ENCODE measurements at places on chromosomes 7 and 10.

DNA sequence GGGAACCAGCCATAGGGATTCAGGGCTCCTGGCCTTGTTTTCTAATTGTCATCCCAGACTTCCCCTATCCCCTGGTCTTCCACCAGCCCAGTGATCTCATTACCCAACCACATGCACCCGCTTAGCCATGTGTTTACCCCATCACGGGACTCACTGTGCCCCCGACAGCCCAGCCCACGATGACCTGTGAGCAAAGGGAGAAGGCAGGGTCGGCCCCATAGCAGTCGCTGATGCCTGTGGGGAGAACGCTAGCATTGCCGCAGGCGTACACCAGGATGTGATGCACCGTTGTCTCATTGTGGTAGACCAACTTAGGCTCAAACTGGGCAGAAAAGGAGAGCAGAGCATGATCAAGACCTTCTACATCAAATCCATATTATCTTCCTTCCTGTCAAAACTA is 14.0 kb downstream of the PRSS58 start:
- DNase-seq: no peak

GRCh38 chr10:82953909-82954308 is 1078.9 kb downstream of the NRG3 start:
- DNase-seq: no peak

GRCh38 chr10:115941361-115941771 is 331.6 kb downstream of the GFRA1 start:
- no peak for DNase-seq

DNA sequence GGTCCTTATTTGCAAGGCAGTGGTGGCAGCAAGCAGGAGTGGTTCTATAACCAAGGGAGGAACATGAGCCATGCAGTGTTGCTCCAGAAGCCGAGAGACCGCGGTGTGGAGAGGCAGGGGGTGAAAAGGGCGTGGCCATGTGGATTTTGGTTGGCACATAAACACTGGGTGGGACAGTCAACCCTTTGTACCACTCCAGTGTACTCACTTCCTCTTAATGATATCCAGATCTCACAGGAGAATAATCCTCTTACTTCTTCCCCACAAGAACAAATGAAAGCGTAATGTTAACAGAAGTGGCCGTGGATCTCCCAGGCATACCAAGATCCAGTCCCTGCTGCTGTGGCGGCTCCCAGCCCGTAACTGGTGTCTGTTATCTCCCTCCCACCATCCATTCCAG is 42.4 kb downstream of the XRCC2 start:
- no peak for DNase-seq

- no peak for DNase-seq
Observed at GRCh38 chr7:73350306-73351068, 22.5 kb downstream of the FKBP6 start.

DNA sequence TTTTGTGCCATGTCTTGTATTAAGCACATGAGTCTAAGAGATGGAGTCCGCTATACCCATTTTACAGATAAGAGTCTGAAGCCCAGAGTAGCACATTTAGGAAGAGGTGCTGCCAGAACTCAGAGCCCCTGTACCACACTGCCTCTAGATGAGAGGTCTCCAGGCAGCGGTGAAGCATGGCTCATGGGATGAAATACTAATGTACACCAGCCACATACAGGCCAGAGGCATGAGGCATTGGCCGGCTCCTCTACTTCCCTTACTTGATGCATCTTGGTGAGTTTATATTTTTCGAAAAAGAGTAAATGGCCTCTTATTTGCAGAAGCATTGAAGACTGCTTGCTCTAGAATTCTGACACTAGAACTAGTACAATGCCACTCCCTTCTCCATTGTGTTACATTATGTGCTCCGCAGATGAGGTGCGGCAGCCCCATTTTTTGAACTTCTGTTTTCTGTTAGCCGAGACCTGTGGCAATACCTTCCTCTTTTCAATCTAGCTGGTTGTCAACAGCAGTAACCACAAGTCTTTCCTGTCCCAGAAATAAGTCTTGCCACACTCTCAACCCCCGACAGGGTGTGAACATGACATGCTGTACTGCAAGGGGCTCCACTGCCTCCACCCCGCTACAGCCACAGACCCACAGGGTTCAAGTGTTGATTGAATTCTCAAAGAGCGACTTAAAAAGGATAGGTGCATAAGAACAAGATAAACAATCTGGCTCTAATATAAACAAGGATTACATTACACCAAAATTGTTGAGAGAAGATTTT is 145.3 kb downstream of the CELF2 start:
- DNase-seq: no peak

DNA sequence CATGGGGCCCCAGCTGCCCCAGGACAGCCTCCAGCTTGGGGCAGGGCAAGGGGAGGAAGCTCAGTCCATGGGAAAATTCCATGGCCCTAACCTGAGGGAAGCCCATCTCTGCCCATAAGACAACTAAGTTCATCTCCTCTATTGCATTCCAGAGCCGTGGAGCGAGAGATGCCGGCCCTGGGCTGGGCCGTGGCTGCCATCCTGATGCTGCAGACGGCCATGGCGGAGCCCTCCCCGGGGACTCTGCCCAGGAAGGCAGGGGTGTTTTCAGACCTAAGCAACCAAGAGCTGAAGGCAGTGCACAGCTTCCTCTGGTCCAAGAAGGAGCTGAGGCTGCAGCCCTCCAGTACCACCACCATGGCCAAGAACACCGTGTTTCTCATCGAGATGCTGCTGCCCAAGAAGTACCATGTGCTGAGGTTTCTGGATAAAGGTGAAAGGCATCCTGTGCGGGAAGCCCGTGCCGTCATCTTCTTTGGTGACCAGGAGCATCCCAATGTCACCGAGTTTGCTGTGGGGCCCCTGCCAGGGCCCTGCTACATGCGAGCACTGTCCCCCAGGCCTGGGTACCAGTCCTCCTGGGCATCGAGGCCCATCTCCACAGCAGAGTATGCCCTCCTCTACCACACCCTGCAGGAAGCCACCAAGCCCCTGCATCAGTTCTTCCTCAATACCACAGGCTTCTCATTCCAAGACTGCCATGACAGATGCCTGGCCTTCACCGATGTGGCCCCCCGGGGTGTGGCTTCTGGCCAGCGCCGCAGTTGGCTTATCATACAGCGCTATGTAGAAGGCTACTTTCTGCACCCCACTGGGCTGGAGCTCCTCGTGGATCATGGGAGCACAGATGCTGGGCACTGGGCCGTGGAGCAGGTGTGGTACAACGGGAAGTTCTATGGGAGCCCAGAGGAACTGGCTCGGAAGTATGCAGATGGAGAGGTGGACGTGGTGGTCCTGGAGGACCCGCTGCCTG is 4.3 kb downstream of the AOC1 start:
- DNase-seq: no peak

- DNase-seq: no peak
Observed at GRCh38 chr10:4397337-4397736, 428.7 kb upstream of the AKR1E2 start.

- DNase-seq: no peak
Observed at GRCh38 chr10:131176907-131177306, 134.6 kb downstream of the TCERG1L start.

DNA sequence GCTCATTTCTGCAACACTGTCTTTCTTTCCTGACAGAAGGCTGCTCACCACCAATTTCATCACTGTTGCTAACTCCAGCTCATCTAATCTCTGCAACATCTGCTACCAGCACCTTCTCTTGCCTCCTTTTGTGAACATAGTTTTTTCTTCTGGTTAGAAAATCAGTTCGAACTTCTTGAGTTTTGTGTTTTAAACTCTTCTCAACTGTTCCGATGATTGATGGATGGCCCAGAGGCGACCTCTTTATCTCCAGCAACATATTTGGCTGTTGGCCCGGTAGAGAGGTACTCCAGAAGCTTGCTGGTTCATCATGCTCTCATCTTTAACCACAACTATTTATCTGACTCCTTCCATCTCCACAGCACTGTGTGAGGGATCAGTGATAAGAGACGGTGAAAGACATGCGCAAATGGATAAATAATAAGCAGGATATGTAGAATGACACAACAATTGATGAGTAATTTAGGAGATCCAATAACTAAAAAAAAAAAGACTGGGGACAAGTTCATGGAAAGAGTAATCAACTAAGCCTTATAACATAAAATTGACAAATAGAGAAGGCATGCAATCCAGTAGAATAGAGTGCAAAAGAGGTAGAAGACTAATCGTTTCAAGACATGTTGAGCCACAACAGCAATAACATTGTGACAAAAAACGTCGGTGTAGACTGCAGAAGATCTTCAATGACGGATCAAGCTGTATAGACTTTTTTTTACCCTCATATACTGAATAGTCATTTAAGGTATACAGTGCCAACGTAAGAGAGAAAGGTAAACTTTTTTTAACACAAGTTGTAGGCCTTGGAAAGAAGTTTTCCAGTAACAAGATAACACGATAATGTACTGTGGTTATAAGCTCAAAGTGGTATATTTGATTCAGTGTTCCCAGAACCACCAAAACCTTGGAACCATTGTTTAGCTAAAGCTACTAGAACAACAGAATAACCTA is 152.2 kb downstream of the CRPPA start:
- DNase-seq: peak; percentile 34

GRCh38 chr7:33918438-33919143 is 13.3 kb downstream of the BMPER start:
- no peak for DNase-seq

DNA sequence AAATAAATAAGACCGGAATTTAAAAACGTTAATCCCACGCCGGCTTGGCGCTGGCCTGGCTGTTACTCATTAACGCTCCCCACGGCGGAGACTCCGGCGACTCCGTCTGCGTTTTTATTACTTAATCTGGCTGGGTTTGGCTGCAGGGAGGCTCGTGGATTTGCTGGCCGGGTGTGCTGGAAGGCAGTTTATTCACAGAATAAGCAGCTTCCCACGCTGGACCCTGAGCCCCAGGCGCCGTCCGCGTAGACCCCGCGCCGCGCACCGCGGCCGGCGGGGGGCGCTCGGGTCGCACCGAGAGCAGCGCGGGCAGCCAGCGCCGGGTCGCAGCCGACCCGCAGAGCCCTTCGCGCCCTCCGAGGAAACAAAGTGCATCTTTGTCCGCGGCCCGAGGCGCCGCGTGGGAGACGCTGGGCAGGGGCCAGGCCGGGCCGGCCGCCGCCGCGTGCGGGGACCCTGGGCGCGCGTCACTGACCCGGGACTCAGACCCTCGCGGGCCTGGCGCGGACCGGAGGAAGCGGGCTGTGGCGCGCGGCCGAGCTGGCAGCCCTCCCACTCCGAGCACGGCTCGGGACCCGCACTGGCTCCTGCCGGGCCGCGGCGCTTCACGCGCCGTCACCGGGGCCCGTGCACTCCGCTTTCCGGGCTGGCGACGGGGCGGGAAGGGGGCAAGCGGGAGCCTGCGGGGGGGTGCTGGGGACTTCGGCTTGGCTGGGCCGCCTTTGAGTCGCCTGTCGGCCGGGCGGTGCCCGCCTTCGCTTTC is 587 bp upstream of the GRK5 start:
- DNase-seq: peak; percentile 64

GRCh38 chr10:132294561-132295318 is 13.0 kb downstream of the STK32C start:
- DNase-seq: peak; percentile 14

DNA sequence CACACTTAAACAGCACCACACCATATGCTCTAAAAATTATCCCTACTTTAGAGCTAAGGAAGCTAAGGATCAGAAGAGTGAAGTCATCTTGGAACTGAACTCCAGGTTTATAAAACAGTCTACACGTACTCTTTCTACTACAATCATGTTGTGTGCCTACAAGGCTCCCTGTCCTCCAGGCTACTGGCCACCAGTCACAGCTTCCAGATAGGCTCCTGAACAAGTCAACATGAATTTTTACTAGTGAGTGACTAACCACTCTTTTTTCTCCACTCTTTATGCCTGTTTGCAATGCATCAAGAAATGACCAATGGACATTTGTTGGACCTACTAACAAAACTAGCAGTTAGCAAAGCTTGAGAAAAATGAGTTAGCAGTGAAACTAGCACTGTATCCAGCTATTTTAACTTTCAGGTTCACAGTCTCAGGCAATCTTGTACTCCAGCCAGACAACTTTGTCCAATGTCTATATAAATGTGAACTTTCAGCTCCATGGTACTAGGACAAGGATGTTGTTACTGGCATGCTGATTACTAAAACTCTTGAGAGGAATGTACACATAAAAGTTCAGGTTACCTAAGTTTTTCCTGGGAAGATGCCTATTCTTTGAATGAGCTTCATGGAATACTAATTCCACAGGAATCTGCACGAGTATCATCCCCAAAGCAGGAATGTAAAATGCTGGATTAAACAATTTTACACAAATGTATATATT is 180.0 kb downstream of the BTAF1 start:
- DNase-seq: no peak

DNA sequence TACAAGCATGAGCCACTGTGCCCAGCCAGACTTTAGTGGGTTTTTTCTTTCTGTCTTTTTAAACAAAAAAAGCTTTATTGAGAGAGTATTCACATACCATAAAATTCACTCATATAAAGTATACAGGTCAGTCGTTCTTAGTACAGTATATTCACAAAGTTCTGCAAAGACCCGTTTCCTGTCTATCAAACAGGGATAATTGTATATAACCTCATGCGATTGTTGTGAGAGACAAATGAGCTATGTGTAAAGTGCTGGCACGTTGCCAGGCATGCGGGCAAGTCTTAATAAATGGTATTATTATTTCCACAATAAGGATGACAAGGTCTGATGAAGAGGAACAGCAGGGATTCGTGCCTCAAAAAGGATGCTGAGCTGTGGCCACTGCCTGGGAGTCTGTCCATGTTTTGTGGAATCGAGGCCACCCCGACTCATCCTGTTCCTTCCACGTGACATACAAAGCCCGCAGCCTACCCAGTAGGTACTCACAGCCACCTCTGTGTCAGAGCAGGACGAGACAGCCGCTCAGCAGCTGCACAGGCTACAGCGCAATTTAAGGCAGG is 51.6 kb downstream of the SMKR1 start:
- peak; percentile 21 for DNase-seq

DNA sequence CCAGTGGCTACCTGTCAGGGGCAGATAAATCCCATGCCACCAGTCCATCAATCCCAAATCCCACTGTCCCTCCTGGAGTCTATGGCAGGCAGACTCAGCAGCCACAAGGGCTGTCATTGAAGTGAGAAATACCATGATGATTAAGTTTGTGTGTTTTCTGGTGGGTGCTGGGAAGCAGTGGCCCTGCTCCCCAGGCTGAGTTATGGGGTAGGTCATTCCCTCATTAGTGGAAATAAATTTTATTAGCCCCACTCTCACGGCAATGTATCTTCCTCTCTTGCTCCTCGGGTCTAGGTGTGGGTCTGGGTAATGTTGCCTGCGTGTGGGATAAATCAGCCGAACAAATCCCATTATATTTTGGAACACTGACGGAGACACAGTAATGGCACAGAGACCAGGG is 76.8 kb downstream of the PLXNA4 start:
- DNase-seq: no peak

DNA sequence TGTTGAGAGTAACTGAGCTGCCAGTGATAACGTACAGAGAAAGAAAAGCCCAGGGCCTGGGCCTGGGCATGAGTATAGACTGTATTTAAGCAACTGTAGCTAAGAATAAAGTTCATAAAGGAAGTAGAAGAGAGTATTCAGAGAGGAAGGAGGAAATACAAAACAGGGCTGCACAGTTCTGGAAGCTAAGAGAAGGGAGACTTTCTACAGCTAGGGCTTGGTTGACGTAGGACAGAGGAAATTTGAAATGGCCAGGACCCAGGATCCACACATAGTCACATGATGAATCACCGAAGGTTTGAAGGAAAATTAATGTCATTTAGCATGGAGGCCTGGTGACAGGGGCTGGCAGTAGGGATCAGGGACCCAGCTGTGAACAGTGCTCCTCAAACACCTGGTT is 66.7 kb downstream of the ARL4A start:
- no peak for DNase-seq

- DNase-seq: peak; percentile 7
Observed at GRCh38 chr7:88835147-88835728, 39.7 kb upstream of the TEX47 start.
